Panc1 (cell line): ENCODE measurements at places on chromosomes 16 and 17. TPM values are rescaled to one million over a fixed set of nuclear protein-coding genes. Genes with fewer than 3 reads are reported as not detected.

The ALOX12B gene
- not detected for total RNA-seq

The TMEM238L gene
- total RNA-seq: not detected

DNA sequence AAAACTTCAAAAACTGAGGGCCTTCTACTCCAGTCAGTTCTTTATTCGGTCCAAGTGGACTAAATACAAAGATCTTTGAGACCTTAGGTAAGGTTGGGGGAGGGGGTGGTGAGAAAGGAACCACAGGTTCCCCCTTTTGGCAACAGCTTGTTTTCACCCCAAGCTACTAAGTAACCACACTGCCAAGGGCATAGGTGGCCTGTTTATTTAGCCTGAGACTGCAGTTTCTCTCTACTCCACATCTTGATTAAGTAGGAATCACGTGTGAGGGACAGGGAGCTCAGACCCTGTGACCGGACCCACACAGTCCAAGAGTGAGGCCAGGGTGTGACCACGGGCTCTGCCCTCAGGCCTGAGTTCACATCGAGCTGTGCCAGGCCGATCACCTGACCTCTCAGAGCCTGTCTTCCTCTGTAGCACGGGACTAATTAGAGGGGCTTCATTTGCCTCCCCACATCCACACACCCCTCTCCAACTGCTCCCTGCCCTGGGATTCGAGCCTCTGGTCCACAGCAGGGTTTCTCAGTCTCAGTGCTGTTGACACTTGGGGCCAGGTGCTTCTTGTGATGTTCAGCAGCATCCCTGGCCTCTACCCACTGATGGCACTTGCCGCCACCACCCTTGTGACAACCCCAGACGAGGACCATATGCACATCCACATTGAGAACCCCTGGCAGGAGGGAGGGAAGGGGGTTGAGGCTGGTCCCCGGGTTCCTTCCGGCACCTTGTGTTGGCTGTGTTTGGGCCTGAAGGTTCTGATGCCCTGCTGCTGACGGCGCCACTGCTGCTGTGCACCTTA is 17.8 kb downstream of the ST6GALNAC2 start:
- H3K36me3 ChIP-seq: no peaks in the 10 kb centered on the region; the same call in 1 of the 2 replicates
- DNase-seq: no peak
- H3K4me1 ChIP-seq: peaks cover 58% of the 10 kb centered on the region

The CACNA1G gene
- total RNA-seq: 10.0 TPM

The EVPLL gene
- not detected for total RNA-seq

The PRMT7 gene
- total RNA-seq: 33.1 TPM

DNA sequence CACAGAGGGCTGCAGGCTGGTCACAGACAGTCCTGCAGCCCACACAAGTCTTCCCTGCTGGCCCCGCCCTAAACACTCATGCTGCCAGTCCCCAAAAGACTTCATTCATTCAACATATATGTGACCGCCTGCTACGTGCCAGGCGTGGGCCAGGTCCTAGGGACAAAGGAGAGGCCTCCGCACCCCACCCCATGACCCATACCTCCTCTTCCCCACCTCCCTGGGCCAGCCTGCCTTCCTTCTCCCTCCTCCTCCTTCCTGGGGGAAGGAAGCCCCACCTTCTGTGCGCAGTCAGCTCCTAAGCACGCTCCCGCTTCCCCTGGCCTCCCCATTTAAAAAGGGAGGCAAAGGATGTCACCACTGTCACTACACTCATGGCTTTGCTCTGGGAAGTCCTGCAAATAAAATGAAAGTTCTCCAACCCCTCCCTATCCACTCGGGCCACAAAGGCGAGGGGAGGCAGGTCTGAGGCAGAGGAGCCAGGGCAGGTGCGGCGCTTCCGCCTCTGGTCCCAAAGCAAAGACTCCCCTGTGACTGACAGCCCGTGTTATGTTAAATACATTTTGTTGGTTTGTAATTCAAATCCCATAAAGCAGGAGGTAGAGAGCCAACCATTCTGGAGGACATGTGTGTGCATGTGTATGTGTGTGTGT is 9.0 kb downstream of the DNAAF8 start:
- no peak for DNase-seq
- no peaks in the 10 kb centered on the region for H3K27me3 ChIP-seq
- no peaks in the 10 kb centered on the region for H3K4me1 ChIP-seq
- H3K36me3 ChIP-seq: no peaks in the 10 kb centered on the region
- no peak overlapping the region for H3K4me3 ChIP-seq

DNA sequence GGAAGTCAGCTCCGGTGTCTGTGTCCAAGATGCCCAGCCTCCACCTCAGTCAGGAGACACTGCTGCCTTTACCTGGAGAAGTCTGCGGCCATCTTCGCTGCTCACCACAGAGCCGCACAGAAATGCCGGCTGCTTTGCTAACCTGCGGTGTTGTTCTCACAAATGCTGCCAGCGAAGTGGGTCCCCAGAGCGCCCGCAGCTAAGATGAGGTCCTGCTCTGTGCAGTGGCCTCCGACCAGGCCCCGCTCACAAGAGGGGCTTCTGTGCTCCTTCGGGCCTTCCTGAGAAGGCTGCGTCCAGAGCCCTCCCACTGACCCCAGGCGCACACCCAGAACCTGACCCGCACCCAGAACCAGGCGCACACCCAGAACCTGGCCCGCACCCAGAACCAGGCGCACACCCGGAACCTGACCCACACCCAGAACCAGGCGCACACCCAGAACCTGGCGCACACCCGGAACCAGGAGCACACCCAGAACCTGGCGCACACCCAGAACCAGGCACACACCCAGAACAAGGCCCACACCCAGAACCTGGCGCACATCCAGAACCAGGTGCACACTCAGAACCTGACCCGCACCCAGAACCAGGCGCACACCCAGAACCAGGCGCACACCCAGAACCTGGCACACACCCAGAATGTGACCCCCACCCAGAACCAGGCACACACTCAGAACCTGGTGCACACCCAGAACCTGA is 51.5 kb upstream of the FASN start:
- H3K27ac ChIP-seq: no peak overlapping the region
- no peaks in the 10 kb centered on the region for H3K27me3 ChIP-seq
- no peak overlapping the region for H3K4me3 ChIP-seq
- 0 out of 2 replicates have a peak, but pooled peaks cover 5% of the 10 kb centered on the region for H3K4me1 ChIP-seq
- no peak for DNase-seq
- H3K36me3 ChIP-seq: no peaks in the 10 kb centered on the region

The GLIS2 gene
- total RNA-seq: 87.3 TPM

DNA sequence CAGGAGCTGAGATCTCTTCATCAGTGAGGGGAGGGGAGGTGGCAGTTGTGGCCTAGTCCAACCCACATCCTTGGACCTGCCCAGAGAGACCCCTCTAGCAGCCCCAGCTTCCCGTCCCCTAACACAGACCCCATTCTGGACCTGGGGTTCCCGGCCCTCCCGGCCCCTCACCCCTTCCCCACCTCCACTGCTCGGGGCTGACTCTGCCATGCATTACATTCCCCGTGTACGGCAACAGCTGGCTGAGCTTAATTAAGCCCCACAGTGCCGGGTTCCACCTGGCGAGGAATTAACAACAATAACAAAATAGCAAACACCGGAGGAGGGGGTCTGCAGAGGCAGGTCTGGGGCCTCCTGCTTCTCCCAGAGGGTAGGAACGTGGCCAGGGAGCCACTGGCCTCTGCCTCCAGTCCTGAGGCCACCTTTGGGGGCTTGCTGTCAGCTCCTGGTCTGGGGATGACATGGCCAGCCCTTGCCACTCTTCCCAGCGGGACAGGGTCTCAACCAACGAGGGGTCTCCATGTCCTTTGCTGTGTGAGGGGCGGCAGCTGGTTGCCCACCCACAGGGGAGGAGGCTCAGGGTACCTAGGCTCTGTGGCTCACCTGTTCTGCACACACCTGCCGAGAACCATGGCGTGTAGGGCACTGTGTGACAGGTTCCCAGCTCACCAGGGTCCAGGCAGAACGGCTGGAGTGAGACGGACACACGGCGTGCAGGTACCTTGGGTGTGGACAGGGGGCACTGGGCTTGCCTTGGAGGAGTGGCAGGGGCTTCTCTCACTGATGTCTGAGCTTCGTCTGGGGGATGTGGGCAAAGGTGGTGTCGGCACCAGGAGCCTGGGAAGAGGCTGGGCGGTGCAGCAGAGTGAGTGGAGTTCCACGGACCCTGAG is 46.9 kb upstream of the CBFA2T3 start:
- H3K4me1 ChIP-seq: no peaks in the 10 kb centered on the region
- no peak overlapping the region for H3K27ac ChIP-seq
- peaks cover 2% of the 10 kb centered on the region; the same call in 1 of the 2 replicates for H3K27me3 ChIP-seq
- H3K36me3 ChIP-seq: no peaks in the 10 kb centered on the region
- H3K4me3 ChIP-seq: no peak overlapping the region
- no peak for DNase-seq

- H3K4me3 ChIP-seq: no peak overlapping the region
- H3K36me3 ChIP-seq: no peaks in the 10 kb centered on the region; the same call in 1 of the 2 replicates
- no peak for DNase-seq
- H3K4me1 ChIP-seq: peaks cover 7% of the 10 kb centered on the region
- H3K27me3 ChIP-seq: peaks cover 3% of the 10 kb centered on the region; the same call in 1 of the 2 replicates
Observed at GRCh38 chr17:43911904-43912303, 4.6 kb upstream of the MPP2 start.

The EPX gene
- not detected for total RNA-seq

DNA sequence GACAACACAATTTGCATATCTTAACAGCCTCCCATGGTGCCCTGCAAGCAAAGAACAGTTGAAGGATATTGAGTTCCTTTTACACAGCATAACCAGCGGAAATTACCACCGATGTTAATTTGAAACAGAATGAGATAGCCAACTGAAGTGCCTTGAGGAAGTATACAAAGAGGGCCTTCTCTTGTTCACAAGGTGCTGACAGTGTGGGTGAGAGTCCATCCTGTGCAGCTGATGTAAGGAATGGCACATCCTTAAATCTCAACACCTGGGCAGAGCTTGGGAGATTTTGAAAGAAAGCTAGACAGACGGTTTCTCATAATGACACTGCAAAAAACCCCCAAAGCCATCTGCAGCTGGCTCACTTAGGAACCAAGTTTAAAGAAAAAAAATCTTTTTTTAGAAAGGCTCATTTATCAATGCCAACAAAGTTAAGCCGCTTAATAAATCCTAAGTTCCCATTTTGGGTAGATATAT is 818.6 kb downstream of the KCNJ2 start:
- H3K27me3 ChIP-seq: no peaks in the 10 kb centered on the region
- DNase-seq: no peak
- no peaks in the 10 kb centered on the region for H3K4me1 ChIP-seq
- H3K36me3 ChIP-seq: no peaks in the 10 kb centered on the region

The PRPSAP1 gene
- total RNA-seq: 99.6 TPM

The CACNG3 gene
- not detected for total RNA-seq

DNA sequence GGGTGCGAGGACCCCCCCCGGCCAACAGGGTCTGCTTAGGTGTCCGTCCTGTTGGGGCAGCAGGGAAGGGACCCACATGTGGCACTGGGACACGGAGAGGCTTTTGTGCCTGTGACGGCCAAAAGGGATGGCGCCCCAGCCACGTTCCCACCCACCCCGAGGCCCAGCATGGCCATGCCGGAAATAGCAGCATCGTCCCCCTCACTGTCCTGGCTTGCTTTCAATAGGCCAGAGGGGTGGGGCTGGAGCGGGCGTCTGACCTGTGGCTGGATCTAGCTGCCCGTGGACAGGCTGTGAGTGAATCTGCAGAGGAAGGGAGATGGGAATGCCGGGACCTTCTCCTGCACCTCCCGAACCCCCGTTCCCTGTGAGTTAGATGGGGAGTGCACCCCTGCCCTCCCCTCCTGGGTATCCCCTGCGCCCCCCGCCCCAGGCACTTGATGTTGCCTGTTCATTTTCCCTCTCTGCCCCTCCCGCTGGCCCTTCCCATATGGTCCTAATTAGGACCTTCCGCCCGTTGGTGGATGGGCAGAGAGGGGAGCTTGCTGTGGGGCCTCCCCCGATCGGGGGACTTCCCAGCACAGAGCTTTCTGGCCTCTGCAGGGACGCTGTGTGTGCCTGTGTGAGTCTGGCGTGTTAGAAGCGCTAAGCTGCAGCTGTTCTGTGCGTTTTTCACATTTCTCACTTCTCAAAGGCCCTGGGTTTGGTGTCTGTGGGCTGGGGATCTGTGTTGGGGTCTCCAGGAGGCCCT is 292.8 kb downstream of the SEC14L1 start:
- H3K27ac ChIP-seq: no peak overlapping the region
- H3K27me3 ChIP-seq: no peaks in the 10 kb centered on the region

The ITGAL gene
- 0.54 TPM for total RNA-seq

The MMP25 gene
- total RNA-seq: 0.67 TPM

The BCAR1 gene
- total RNA-seq: 120 TPM

GRCh38 chr17:35160354-35161201 is 13.0 kb downstream of the UNC45B start:
- no peak overlapping the region for H3K4me3 ChIP-seq
- no peak overlapping the region for H3K27ac ChIP-seq
- DNase-seq: no peak
- H3K27me3 ChIP-seq: peaks cover 5% of the 10 kb centered on the region; the same call in 1 of the 2 replicates

- H3K27ac ChIP-seq: no peak overlapping the region
- H3K36me3 ChIP-seq: no peaks in the 10 kb centered on the region
- peaks cover 3% of the 10 kb centered on the region; the same call in 1 of the 2 replicates for H3K27me3 ChIP-seq
- DNase-seq: peak; percentile 12
- no peaks in the 10 kb centered on the region; the same call in 1 of the 2 replicates for H3K4me1 ChIP-seq
Observed at GRCh38 chr16:12896562-12896961, 4.8 kb upstream of the SHISA9 start.

GRCh38 chr16:57045694-57046381 is 46.5 kb upstream of the CPNE2 start:
- no peaks in the 10 kb centered on the region for H3K36me3 ChIP-seq
- H3K27me3 ChIP-seq: no peaks in the 10 kb centered on the region
- H3K4me1 ChIP-seq: no peaks in the 10 kb centered on the region
- no peak overlapping the region for H3K4me3 ChIP-seq
- DNase-seq: peak; percentile 13
- no peak overlapping the region for H3K27ac ChIP-seq

The KRTAP3-3 gene
- total RNA-seq: not detected

The RUSF1 gene
- total RNA-seq: 47.4 TPM

DNA sequence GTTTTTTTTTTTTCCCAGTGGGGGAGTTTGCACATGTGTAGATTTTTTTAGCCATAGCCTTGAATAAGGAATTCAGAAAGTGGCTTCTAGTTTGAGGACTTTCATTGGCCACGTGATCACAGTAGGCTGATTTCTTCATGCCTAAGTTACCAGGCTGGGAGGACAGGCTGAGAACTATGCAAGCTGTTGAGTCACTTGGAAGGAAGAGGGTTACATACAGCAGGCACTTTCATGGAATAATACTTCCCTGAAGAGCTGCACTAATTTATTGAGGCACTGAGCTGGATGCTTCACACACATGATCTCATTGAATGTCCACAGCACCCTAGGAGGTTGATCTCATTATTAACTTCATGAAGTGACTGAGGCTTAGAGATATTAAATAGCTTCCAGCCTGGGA is 22.8 kb downstream of the PRKCB start:
- no peak overlapping the region for H3K27ac ChIP-seq
- no peak overlapping the region for H3K4me3 ChIP-seq
- no peaks in the 10 kb centered on the region for H3K4me1 ChIP-seq
- DNase-seq: no peak
- no peaks in the 10 kb centered on the region for H3K36me3 ChIP-seq
